Effector memory CD8-positive, alpha-beta T cell (primary cell): ENCODE measurements at places on chromosomes 1 and 21.

GRCh38 chr1:99384021-99384420 is 119.7 kb downstream of the PLPPR4 start:
- no peak for DNase-seq

DNA sequence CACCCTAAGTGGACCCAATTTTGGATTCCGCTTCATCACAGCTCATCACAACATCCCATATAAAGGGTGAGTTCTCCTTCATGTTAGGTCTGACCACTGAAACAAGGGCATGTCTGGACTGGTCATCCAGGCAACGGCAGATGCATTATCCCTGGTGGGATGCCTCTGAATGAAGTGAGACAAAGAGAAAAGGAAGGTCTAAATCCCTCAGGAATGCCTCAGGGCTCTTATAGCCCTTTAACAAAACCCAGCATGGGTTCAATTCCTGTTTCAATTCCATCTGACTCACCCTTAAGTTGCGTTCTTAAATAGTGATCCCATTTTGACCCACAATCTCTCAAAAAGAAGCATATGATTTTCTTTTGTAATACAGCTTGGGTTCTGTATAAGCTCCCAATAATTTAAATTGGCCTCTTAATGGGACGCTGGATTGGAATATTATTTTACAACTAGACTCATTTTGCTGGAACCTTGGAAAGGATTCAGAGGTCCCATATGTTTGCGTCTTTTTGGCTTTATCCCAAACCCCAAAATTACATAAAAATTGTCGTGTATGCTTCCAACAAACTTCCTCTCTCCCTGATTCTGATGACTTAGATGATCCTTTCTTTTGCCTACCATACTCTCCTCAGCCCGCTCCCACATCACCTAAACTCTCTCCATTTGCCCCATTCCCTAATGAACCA is 287.4 kb upstream of the ZP4 start:
- DNase-seq = no peak

GRCh38 chr1:10905841-10906655 is 106.4 kb upstream of the TARDBP start:
- no peak for DNase-seq

DNA sequence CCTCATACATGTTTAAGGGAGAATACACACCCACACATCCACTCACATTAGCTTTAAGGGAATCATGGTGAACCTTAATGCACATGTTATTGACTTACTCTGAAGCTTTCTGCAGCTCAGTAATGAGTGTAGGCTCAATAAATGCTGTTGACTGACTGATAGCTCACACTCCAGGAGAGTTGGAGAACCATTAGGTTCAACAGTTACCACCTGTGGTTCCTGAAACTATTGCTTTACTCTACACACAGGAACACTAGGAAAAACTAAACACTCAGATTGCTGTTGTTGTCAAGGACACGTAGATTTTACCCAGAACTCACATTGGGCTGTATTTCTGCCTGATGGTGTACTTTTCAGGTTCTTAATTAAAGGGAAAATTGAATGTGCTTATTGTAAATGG is 37.3 kb downstream of the ZC3H11B start:
- no peak for DNase-seq

GRCh38 chr1:238681451-238681850 is 704.9 kb upstream of the CHRM3 start:
- DNase-seq = no peak

DNA sequence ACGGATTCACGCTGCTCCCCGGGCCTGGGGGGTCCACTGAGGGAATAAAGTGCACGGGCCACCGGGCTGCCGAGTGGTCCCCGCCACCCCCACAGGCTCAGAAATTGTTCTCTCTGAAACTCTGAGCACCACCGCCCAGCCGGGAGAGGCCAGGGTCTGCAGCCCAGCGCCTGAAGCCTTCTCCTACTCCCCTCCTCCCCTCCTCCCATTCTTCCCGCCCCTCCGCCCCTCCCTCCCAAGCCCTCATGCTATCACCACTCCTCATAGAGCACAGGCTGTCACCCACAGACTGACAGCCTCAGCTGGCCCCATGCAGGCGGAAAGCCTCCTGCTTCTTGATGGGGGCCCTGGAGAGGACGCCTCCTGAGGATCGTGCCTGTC is 707 bp upstream of the GPR153 start:
- no peak for DNase-seq
